Brain microvascular endothelial cell (primary cell): ENCODE measurements at places on chromosomes 3 and 15.

GRCh38 chr3:146503461-146504202, 34.3 kb upstream of the PLSCR2 start:
- DNase-seq: peak; percentile 97

DNA sequence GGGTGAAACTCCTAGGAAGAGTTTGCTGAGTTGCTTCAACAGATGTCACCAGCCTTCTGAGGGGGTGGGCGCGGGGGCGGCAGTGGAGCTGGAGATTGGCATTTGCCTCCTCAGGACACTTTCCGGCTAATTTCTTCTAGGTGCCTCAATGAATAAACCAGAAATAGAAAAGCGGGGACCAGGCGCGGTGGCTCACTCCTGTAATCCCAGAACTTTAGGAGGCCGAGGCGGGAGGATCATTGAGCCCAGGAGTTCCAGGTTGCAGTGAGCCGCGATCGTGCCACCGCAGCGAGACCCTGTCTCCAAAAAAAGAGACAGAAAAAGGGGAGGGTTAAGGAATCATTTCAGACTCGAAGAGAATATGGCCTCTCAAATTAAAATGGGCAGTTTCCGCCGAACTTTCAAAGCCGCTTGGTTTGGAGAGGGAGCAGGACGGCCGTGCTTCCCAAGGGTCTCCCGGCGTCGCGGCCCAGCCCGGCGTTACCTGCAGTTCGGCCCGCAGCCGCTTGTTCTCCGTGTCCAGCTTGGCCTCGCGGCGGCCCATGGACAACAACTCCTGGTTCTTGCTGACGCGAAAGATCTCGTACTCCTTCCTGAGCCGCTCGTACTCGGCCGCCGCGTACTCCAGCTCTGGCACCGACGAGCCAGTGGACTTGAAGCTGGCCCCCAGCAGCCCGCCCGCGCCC, 587 bp downstream of the NPHP3 start:
- peak; percentile 76 for DNase-seq

- DNase-seq: no peak
Observed at GRCh38 chr3:137325170-137325569, 367.4 kb downstream of the IL20RB start.

DNA sequence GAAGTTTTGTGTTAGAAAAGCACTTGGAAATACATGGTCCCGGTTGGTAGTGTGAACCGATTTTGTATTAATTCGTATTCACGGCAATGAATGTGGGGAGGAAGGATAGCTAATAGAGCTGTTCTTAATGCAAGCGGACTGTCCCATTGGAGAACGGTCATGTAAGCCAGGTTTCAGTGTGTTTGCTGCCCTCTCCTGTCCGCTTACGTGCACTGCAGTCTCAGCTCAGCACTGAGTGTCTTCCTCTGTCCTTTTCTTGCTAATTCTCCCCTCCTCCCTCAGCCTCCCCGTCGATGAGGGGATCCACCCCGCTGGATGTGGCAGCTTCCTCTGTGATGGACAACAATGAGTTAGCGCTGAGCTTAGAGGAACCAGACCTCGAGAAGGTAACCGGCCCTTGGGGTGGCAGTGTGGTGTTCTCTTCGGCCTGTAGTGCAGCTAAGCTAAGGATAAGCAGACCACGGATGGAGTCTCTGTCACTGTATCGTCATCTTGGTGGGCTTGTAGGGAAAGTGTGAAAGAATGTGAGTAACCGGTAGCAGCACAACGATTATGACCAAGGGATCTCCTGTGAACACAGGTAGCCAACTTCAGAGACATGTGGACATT, 267.5 kb upstream of the CHRM5 start:
- DNase-seq: peak; percentile 85

DNA sequence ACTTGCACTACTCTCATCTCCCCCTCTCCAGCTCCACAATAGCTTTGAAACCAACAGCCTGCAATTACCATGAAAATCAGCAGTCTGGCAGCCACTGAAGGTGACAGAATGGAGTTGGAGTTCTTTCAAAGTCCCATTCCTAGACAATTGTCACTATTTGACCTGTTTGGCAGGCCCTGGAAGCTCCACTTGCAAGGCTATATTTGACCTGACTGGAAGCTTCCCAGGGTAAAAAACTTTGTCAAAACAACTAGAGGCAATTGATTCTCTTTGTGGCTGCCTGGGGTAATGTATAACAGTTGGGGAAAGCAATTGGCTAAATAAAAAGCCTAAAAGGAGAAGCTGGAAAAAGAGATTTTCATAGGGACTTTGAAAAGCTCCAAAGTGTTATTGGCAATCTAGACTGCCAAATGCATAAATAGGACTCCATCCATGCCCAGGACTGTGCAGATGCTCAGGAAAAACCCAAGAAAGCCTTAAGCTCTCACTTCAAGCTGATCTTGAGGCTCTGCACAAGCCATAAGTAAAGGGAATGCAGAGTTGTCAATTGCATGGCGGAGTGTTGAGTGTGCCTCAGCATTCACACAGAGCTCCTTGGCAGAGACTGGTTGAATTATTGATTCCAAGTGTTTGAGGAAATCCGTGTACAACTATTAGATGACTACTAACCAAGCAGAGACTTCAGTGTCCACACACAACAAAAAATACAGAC, 18.3 kb downstream of the GREM1 start:
- no peak for DNase-seq

DNA sequence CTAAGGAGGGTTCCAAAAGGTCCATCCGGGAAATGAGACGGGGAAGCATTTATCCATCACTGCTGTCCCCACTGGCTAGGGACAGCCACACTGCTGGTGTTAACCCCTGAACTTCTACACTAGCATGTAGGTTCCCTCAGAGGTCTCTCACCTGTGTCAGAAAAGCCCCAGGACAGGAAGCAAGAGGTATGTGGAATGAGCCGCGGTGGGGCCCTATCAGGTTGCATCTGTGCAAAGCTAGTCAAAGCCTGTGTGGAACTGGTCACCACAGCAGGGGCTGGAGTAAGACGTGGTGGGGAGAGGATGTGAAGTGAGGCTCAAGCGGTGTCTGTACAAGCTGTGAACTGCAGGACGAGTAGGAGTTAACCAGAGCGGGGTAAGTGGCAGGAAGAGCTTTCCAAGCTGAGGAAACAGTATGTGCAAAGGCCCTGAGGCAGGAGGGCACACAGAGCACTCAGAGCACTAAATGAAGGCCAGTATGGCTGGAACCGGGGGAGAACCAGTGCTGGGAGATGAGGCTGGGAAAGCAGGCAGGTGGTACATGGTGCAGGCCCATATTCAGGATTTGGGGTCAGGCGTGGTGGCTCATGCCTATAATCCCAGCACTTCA, 57.8 kb downstream of the MEGF11 start:
- DNase-seq: no peak
